ENCODE measurements at places on chromosomes 3 and 15.

- DNase-seq = no peak
Measured at GRCh38 chr3:53114412-53115074, 15.7 kb downstream of the RFT1 start.

- DNase-seq = peak; percentile 64
Measured at GRCh38 chr3:27521179-27521871, 37.1 kb upstream of the SLC4A7 start.

- DNase-seq = no peak
Measured at GRCh38 chr15:41919954-41920538, 26.2 kb upstream of the SPTBN5 start.

GRCh38 chr15:86877171-86877631 is 797.5 kb downstream of the AGBL1 start:
- no peak for DNase-seq

- no peak for DNase-seq
Measured at GRCh38 chr3:108450444-108450843, 60.0 kb downstream of the MYH15 start.

GRCh38 chr3:183038221-183038620 is 57.9 kb upstream of the DCUN1D1 start:
- no peak for DNase-seq

GRCh38 chr3:149091983-149092382 is 5.7 kb upstream of the HLTF start:
- no peak for DNase-seq

DNA sequence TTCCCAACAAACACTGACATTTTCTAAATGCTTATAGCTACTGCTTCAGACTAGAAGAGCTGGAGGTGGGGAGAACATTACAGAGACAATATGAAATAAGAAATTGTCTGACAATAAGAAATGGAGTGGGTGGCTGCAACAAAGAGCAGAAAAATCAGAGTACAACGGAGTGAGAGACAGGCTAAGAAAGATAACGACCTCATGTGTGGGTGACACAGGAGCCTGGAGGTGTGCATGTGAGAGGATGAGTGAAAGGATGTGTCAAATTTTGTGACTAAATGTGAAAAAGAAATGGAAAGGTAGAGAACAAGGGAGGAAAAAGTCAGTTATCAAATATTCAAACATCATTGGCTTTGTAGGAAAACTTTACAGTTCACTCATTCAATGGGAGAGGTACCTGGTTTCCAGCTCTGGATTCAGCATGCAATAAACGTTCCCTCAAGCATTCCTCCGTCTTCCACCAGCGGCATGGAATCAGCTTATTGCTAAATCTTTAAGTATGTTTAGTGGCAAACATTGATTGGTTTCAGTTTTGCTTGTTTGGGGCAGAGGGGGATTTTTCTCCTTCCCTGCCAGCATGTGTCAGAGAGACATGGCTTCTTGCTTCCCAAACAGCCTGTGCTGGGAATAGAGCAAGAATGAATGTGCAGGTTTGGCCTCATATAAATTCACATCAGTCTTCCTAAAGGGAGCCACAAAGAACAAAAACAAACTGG is 103.8 kb upstream of the CHRM5 start:
- DNase-seq = no peak

DNA sequence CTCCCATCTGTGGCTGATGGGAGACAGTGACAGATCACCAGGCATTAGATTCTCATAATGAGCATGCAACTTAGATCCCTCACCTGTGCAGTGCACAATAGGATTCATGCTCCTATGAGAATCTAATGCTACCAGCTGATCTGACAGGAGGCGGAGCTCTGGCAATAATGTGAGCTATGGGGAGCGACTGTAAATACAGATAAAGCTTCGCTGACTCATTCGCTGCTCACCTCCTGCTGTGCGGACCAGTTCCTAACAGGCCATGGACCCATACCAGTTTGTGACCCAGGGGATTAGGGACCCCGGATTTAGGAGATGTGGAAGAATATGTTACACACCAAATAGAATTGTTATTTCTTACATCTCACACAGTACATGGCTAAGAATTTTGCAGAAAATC is 6.7 kb downstream of the ARGFX start:
- DNase-seq = no peak

- DNase-seq = no peak
Measured at GRCh38 chr15:50135031-50135551, 16.1 kb upstream of the ATP8B4 start.

GRCh38 chr15:66456211-66456610 is 41.4 kb downstream of the SNAPC5 start:
- DNase-seq = no peak

DNA sequence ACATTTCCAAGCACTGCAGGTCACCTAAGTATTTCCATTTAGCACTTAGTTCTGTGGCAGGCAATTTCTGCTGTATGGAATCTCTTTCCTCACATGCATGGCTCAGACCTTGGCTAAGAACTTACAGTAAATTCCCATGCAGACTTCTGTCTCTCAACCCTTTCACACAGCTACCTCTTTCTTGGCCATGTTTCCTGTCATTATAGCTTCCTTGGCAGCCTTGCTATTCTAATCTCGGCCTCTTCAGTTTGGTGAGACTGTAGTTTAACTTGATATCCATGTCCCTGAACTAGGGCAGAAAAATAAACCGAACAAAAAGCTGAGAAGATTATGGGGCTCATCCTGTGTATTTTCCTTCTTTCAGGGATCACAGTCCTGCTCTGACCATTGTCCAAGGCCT is 96.0 kb downstream of the SPATA16 start:
- DNase-seq = no peak

DNA sequence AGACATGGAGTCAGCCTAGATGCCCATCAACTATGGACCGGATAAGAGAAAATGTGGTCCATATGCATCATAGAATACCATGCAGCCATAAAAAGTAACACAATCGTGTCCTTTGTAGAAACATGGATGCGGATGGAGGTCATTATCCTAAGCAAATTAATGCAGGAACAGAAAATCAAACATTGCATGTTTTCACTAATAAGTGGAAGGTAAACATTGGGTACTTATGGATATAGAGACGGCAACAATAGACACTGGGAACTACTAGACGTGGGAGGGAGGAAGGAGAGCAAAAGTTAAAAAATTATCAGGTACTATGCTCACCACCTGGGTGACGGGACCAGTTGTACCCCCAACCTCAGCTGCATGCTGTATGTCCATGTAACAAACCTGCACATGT is 2.5 kb downstream of the PLD1 start:
- no peak for DNase-seq

- DNase-seq = no peak
Measured at GRCh38 chr3:155876037-155876436, 5.6 kb downstream of the GMPS start.

DNA sequence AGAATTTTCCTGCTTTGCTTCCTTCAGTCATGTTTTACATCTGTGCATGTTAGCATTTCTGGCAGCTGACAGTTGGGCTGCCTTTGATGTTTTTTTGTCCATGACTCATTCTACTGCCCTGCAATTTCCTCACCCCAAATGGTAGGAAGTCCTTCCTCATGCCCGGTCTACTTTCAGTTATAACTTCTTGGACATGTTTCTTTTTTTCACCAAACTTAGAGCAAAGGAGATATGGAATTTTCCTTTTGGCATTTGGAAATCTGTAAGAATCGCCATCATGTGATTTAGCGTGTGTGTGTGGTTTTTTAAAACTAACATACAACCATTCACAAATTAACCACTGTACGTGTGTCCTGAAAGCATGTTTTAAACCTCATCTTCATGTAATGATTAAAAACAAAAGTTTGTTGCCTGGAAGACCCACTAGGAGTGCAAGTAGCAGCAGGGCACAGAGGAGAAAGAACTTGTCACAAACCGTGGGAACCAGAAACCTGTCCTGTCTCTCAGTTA is 430.7 kb upstream of the CFAP20DC start:
- no peak for DNase-seq

- DNase-seq = peak; percentile 58
Measured at GRCh38 chr15:25805031-25805430, 58.1 kb downstream of the ATP10A start.

DNA sequence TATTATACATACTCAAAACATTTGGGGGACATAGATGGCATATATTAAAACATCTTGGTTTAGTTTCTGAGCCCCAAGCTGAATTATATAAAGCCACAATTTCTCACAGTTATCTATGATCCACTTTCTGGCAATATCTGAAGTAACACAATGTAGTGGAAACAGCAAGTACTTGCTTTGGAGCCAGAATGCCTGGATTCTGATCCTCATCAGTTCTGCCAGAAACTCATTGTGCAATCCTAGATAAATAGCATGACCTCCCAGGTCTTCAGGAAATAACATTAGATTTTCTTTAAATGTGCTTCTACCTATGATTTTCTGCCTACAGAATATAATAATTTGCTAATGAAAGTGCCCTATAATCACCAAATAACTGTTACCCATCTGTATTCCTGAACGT is 544.9 kb downstream of the NAALADL2 start:
- no peak for DNase-seq

DNA sequence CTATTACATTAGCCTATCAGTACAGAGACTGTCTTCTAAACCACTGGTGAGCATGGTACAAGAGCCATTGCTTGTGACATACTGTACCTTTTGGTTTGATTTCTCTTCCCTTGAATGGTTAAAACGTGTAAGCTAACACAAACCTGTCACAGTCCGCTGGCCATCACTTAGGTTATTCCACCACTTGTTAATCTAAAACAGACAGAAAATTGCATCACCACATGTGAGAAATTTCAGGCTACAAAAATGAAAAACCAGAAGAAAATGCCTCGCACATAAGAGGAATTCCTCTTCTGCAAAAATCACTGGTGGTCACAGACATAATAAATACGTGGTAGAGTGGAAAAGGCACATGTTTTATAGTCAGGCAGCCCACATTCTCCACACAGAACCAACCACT is 22.1 kb downstream of the PARL start:
- no peak for DNase-seq

DNA sequence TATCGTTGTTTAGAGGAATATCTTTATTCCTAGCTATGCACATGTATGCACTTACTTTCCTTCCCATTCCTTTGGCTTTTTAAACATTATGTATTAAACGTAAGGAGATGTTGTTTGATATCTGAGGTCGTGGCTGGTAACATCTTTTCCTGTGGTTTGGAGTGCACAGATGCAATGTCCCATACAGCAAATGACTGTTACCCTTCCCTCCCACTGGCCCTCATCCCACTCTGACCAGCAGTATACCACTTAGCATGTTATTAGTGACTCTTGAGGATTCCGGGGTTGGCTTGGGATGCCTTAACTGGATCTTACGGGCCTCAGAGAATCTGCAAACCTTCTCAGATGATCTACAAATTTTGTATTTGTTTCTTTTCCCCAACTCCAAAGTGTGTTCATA is 34.5 kb downstream of the TGFBR2 start:
- DNase-seq = no peak

DNA sequence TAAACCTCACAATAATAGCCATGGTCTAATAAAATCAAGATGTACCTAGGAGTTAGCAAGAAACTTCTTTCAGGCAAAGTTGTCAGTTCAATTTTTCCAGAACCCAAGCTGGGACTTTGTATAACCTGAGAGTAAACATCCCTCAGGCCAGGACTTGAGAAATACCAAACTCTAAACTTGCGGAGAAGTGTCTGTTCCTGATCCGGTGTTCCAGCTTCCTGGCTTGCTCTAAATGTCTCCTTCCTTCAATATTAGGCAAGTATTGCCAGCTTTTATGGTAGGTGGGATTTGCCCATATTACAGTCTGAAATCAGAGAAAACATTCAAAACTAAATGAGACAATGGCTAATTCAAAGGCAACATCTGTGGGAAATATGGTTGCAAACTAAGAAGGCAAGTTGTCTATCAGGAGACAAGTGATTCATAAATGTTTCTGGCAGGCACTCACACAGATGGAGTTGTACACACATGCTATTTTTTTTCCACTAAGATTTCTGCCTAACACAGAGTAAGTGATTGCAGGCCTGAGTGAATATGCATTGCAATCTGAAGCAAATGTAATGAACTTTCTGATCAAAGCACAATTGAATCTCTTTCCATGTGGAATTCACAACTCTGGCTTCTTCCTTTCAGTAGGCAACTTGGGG is 88.3 kb upstream of the COL8A1 start:
- no peak for DNase-seq

GRCh38 chr3:133474817-133475216 is 75.0 kb downstream of the BFSP2 start:
- DNase-seq = no peak

DNA sequence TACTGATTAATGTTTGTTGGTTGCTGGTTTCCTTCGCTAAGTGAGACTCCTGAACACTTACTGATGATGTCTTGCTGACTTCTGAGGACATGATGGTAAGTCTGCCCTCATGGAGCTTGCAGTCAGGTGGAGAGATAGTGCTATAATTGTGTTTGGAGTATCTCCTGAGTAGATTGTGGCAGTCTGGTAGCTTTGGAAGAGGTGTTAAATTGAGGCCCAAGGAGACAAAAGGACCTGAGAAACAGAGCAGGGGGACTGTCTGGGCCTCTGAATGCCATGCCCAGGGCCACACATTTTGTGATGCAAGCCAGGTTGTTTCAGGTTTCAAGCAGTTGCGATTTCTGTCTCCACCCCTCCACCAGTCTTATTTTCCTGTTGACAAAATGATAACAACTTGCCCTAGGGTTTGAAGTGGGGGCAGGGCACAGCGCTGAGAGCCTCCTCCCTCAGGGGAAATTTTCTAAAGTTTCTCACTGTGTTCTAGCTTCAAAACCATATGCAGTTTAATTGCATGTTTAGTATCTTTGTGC is 16.7 kb downstream of the SMAD3 start:
- DNase-seq = no peak

DNA sequence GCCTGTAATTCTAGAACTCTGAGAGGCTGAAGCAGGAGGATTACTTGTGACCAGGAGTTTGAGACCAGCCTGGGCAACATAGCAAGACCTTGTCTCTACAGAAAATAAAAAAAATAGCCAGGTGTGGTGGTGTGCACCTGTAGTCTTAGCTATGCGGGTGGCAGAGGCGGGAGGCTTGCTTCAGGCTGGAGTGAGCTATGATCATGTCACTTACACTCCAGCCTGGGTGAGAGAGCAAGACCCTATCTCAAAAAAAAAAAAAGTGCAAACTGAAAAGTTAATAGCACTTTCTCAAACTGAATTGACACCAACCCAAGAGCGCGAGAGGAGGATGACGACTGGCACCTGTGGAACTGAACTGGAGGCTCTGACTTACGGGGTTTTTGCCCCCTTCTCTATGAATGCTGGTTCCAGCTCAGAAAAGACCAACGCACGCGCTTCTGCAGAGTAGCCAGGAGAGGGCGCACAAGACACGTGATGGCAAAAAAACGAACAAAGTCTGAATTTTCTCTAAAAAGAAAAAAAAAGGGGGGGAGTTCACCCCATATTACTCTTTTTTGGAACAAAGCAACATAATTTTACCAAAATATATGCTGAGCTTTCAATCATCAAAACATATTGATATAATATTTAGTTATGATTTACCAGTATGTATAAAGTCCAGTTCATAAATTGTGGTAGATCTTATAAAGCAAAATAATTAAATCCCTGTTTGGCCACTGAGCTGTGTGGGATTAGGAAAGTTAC is 23.7 kb downstream of the CFAP92 start:
- peak; percentile 45 for DNase-seq

DNA sequence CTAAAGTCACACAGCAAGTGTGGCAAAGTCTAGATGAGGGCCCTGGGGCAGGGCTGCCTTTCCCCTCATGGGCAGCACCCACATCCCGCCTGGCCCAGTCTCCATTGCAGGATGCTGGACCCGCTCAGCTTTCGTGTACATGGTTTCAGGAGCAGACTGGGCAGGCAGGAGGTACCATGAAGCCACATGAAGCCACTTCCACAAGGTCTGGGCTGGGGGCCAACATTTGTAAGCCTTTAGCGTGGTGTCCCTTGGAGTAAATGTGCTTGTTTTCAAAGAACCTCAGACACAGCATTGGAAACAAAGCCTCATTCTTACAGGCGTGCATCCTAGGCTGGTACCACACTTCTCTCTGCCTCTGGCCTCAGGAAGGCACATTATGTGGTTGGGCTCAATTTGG is 34.5 kb downstream of the UMPS start:
- DNase-seq = no peak
